ENCODE measurements at places on chromosomes 13 and 19. TPM values are rescaled to one million over a fixed set of nuclear protein-coding genes. Genes with fewer than 3 reads are reported as not detected.

The PDE4C gene
- total RNA-seq, result not detected

The SKA3 gene
- 13.6 TPM for total RNA-seq

The DCT gene
- not detected for total RNA-seq

The TJP3 gene
- 0.19 TPM for total RNA-seq

The SPACA4 gene
- total RNA-seq, result not detected

The LIM2 gene
- not detected for total RNA-seq

The KLK4 gene
- total RNA-seq, result not detected

The ACER1 gene
- total RNA-seq, result not detected

The CD209 gene
- not detected for total RNA-seq

The CEACAM16 gene
- total RNA-seq, result 0.08 TPM

The IGFL3 gene
- total RNA-seq, result not detected

The PTH2 gene
- not detected for total RNA-seq

The GNG7 gene
- total RNA-seq, result not detected

The SBNO2 gene
- total RNA-seq, result 31.9 TPM

The ALOX5AP gene
- total RNA-seq, result 2.8 TPM

The FUT1 gene
- 0.07 TPM for total RNA-seq

The CXCL17 gene
- 0.07 TPM for total RNA-seq

The OR7D2 gene
- not detected for total RNA-seq

The LRRC4B gene
- 0.31 TPM for total RNA-seq

The IGLON5 gene
- total RNA-seq, result not detected

The FAM124A gene
- 2.6 TPM for total RNA-seq

The KLK15 gene
- not detected for total RNA-seq

The PSG6 gene
- not detected for total RNA-seq
